ENCODE measurements at places on chromosomes 11 and 22. TPM values are rescaled to one million over a fixed set of nuclear protein-coding genes. Genes with fewer than 3 reads are reported as not detected.

RELT gene
- 2.9 TPM for total RNA-seq

GUCD1 gene
- 175 TPM for total RNA-seq

SSTR3 gene
- not detected for total RNA-seq

DNA sequence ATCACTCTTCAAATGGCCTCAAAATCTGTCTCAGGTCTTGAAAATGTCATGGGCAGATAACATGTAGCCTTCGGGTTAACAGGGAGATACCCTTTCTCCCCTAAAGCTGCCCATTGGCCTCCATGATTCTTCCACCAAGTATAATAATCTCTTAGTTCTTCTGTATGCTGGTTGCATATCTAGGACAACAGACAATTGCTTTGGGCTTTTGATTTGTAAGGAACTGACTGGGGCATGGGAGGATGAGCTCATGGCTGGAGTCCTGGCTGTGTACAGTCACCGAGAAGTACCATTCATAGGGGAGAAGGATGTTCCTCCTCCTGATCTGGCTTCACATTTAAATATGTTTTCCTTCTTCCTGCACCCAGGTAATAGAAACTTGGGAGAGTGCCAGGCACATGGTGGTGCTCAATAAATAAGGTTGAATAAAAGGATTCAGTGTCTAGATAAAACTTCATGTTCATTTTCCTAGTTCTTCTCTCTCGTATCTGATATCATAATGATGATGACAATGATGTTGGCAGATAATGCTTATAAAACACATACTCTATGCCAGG, 2.8 kb upstream of the AMPD3 start:
- no peak overlapping the region for H3K27ac ChIP-seq
- no peaks in the 10 kb centered on the region for H3K36me3 ChIP-seq
- H3K27me3 ChIP-seq, result peaks cover 8% of the 10 kb centered on the region
- peaks cover 46% of the 10 kb centered on the region for H3K4me1 ChIP-seq
- H3K4me3 ChIP-seq, result no peak overlapping the region
- no peak for DNase-seq

DNA sequence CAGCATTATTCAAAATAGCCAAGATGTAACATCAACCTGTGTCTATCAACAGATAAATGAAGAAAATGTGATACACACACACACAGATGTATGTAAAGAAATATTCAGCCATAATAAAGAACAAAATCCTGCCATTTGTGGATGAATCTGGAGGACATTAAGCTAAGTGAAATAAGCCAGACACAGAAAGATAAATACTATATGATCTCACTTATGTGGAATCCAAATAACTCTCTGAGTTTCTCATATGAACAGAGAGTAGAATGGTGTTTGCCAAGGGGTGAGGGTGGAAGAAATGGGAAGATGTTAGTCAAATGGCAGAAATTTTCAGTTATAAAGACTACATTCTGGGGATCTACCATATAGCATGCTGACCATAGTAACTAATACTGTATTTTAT, 224.2 kb downstream of the GUCY1A2 start:
- no peaks in the 10 kb centered on the region for H3K4me1 ChIP-seq
- no peak overlapping the region for H3K4me3 ChIP-seq
- peak; percentile 31 for DNase-seq
- no peaks in the 10 kb centered on the region for H3K36me3 ChIP-seq

All from stomach (tissue), 19 donors.